ENCODE measurements at places on chromosomes 6 and 20. TPM values are rescaled to one million over a fixed set of nuclear protein-coding genes. Genes with fewer than 3 reads are reported as not detected.

Gene DEF6
- 4.7 TPM for total RNA-seq

Gene SLC17A4
- total RNA-seq: not detected

Gene CDSN
- not detected for total RNA-seq

Gene ABHD16B
- not detected for total RNA-seq
